ENCODE measurements at places on chromosomes 13 and 19.
A peak's percentile ranks its signal among the peaks of the same experiment; 100 is the strongest.

GRCh38 chr19:48533770-48534169, 18.2 kb upstream of the SULT2B1 start:
- DNase-seq: no peak

- no peak for DNase-seq
Observed at GRCh38 chr19:15463861-15464371, 428 bp downstream of the RASAL3 start.

DNA sequence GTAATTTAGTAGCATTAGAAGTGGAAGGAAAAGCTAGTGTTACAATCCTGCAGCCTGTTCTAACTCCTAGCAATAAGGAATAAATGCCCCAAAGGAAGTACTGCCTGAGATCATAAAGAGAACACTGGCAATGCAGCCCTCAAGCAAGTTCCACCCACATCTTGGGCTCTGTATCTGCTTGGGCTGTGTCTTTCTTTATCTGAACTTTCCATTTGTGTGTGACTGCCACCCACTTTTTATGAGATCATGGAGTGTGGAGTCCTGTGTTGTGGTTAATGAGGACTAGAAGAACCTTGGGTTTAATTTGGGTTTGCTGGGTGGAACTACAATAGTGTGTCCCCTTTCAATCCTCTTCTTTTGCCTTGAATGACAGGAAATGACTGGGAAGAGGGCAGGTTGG, 38.2 kb downstream of the RFXAP start:
- DNase-seq: no peak

DNA sequence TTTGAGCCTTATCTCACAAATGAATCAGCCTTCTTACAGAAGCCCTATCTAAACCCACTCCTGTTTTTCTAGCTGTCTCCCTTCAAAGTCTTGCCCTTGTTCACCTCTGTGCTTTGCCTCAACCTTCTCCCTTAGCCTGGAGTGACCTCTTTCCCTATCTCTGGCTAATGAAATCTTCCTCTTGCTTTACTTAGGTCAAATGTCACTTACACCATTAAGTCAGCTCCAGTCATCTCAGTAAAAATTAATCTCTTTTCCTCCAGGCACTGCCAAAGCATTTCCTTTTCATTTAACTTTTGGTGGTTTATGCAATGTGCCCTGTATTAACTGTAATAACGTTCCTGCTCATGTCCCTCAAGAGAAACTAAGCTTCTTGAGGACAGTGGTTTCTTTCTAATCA, 596.5 kb upstream of the MIR17HG start:
- no peak for DNase-seq

- peak; percentile 3 for DNase-seq
Observed at GRCh38 chr13:48199404-48199946, 33.5 kb upstream of the ITM2B start.

DNA sequence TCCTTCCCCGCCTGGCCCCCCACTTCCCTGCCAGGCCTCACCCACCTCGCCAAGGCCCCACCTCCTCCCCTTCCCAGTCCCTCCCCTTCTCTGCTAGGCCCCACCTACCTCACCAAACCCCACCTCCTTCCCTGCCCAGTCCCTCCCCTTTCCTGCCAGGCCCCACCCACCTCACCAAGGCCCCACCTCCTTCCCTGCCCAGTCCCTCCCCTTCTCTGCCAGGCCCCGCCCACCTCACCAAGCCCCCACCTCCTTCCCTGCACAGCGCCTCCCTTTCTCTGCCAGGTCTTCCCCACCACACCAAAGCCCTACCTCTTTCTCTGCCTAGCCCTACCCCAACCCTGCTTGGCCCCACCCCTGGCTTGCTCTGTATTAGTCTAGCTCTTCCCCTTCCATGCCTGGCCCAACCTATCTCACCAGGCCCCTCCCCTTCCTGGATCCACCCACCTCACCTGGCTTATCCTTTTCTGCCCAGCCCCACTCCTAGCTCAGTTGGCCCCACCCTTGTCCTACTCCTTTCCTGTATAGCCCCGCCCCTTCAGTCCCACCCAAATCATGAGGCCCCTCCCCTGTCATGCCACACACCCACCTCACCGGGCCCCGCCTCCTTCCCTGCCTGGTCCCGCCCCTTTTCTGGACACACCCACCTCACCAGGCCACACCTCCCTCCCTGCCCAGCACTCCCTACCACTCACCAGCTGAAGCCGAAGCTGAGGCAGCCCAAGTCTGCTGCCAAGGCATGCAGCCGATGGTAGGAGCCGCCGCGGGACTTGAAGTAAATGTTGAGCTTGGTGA, 16.2 kb downstream of the CERS1 start:
- peak; percentile 96 for DNase-seq
